ENCODE measurements at places on chromosomes 16 and 17.
A peak's percentile ranks its signal among the peaks of the same experiment; 100 is the strongest.

GRCh38 chr17:42748202-42748907 lies 3.5 kb upstream of the EZH1 start:
- DNase-seq: peak; percentile 60

DNA sequence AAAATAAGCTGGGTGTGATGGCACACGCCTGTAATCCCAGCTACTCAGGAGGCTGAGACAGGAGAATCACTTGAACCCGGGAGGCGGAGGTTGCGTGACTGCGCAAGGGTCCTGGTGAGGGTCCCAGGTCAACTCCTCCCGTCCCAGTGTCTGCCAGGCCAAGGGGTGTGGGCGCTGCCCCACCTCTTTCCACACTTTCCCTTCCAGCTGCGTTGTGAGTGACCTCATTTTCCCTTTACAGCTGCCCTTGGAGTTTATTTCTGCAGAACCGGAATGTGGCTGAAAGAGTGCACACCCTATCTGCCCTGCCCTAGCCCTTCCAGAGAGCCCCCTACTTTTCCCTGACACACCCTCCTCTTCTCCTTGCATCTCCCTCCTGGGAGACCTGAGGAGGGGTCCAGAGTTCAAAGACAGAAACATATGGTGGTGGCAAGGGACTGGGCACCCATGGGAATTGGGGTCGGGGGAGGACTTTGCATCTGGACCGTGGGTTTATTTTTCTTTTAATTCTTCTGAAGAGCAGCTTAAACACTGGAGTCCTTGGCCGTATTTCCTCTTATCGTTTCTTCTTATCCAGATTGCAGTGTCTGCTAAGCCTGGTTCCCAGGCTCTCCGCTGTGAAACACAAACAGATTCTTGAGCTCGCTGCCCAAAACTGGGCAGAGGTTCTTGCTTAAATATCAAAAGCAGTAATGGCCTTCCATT lies 20.9 kb downstream of the MRC2 start:
- DNase-seq: peak; percentile 63

- peak; percentile 61 for DNase-seq
Observed at GRCh38 chr17:17994271-17995069, 21.8 kb downstream of the DRC3 start.

DNA sequence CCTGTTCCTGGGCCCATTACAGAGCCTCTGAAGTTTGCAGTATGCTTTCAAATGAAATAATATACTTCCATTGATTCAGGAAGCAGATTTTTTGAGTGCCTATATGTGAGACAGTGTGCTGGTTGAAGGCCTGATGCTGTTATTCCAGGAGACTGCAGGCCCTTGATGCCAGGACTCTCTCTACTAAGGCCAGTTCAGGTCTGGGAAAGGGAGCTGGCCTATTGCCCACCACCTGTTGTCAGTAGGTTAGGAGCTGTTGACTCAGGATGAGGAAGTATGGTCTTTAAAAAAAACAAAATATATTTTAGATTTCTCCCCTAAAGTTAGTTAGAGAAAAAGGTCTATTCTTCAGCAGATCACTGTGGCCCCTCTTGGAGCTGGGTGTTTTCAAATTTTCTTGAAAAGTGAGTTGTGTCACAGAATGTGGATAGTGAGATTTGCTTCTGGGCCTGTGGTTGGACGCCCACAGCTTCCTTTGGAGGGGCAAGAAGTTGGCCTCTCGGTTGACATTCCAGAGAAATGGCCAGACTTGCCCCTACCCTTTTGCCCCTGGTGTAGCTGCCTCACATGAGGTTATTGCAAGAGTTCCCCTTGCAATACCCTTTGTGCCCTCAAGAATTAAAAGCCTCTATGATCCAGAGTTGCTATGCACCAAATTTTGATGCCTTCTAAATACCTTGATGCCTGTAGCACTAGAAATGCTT lies 7.9 kb downstream of the ESRP2 start:
- no peak for DNase-seq

- DNase-seq: no peak
Observed at GRCh38 chr17:22278302-22279275, 586.3 kb downstream of the KCNJ18 start.

- no peak for DNase-seq
Observed at GRCh38 chr16:54053891-54054820, 232.4 kb downstream of the IRX3 start.

- DNase-seq: no peak
Observed at GRCh38 chr17:69523244-69523861, 108.9 kb downstream of the MAP2K6 start.

DNA sequence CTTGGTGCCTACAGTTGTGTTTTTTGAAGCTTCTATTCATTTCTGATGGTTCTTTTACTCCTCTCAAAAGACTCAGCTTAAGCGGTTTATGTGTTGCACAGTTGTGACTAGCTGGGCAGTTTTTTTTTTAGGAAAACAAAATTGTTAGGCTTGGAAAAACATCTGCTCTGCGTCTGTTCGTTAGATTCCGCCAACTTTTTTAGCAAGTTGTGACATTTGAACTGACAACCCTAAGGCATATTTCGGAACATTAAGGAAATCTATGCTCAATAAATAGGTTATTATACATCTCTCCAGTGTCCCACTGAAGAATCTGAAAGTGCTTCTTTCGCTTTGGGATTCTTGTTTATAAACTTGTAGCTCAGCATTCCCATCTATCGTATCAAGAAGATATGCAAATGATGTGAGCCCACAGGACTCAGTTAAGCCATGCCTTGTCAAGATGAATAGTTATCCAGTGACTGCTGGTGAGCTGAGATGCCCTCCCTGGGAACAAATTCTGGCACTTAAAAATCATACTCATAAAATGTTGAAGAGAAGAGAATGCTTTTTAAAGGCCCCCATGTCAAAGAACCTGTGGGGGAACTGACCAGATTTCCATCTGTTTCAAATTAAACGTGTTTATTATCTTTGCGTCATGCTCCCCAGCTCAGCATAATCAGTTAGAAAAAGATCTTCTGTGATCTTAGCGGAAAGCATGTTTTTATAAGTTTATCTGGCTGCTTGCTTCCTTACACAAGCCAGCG lies 109.0 kb upstream of the FAM20A start:
- no peak for DNase-seq

DNA sequence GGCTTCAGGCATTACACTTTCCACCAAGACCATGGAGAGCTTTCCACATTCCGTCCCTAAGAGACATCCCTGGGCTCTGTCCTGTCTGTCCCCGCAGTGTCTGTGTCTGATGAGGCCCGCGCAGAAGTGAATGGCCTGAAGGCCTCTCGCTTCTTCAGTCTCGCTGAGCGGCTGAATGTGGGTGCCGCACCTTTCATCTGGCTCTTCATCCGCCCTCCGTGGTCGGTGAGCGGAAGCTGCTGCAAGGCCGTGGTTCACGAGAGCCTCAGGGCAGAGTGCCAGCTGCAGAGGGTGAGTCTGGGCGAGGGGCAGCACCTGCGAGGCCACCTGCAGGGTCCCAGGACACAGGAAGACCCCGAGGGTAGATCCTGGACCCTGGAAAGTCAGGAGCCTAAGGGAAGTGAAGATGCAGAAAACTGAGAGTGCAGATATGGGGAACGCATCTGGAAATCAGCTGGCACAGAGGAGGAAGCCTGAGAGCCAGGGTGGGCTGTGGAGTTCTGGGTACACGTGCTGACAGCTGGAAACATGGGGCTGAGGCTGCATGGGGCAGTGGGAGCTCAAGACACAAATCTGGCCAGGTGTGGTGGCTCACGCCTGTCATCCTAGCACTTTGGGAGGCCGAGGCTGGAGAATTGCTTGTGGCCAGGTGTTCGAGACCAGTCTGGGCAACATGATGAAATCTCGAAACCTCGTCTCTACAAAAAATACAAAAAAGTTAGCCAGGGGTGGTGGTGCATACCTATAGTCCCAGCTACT lies 8.0 kb downstream of the CCNF start:
- DNase-seq: peak; percentile 43

DNA sequence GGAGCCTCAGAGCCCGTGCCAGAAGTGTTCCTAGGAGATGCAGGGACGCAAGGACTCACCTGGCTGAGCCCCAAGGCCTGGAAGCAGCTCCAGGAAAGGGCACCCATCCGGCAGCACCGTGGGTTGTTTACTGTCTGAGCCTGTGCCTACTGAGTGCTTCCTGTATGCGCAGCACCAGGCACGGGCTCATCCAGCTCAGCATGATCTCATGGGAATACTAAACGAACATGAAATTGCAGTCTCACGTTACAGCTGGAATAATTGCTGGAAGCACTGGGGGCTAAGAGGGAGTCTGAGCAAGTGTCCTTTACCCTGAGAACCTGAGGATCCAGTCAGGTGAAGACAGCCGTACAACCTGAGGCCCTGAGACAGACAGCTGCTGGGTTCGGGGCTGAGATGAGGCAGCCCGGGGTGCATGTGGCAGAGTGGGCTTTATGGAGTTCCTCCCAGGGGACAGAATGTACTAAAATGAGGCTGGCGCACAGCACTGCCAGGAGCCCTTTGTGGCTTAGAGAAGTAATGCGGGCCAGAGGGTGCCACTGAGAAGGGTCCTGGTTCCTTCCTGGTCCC lies 5.4 kb downstream of the CTRL start:
- DNase-seq: peak; percentile 56

DNA sequence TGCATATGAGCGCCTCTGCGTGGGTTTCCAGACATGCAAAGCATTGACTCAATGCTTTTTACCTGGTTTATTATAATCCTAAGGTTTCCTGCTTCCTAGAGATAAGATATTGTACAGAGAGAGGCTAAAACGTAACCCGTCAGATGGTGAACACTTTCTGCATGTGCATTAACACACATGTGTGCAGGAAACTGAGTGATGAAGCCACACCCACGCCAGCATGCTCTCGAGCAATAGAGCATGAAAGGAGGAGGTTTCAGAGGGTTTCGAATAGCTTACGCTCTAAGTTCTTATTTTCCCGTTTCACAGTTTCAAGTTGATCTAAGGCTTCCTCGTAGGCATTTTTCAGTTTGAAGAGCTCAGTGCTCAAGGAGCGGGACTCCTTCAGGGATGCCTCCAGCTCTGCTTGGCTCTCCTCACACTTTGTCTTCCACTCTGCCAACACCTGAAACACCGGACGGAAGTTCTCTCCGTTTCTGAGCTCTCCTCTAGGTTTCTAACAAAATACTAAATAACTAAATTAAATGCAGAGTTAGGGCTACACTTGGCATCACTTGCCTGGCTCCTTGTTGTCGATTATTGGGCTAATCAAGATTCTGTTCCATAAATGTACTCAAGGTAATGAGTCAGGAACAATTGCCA lies 23.2 kb downstream of the MYH3 start:
- no peak for DNase-seq

DNA sequence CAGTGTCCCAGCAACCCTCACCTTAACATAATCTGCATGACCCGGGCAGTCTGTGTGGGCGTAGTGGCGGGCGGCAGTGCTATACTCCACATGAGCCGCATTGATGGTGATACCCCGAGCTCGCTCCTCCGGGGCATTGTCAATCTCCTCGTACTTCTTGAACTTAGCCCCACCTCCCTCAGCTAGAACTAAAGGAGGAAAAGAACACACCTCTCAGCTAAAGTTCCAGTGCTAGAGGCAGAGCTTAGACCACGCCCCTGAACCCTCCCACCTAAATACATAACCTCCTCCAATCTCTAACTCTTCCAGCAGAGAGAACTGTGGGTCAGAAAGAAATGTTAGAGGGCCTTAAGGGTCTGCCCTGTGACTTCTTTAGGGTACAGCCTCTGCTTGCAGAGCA lies 855 bp downstream of the TUFM start:
- no peak for DNase-seq

- DNase-seq: no peak
Observed at GRCh38 chr17:62929320-62929719, 36.7 kb upstream of the TANC2 start.

DNA sequence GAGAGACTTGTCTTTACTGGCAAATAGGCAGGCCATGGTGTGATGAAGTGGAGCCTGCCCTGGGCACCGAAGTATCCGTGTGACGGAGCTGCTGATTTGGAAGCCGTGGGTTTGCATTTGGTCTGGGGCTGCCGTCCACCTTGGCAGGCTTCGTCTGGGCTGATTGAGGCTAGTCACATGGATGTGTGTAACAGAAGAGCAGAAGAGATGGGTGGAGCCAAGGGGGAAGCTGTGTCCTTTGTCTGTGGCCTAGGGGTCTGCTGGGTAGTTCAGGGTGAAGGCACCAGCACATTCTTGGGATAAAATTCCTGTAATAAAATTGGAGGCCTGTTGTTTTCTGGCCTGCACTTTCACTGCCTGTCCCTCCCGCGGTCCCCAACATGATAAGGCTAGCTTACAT lies 106.1 kb downstream of the AATF start:
- no peak for DNase-seq

DNA sequence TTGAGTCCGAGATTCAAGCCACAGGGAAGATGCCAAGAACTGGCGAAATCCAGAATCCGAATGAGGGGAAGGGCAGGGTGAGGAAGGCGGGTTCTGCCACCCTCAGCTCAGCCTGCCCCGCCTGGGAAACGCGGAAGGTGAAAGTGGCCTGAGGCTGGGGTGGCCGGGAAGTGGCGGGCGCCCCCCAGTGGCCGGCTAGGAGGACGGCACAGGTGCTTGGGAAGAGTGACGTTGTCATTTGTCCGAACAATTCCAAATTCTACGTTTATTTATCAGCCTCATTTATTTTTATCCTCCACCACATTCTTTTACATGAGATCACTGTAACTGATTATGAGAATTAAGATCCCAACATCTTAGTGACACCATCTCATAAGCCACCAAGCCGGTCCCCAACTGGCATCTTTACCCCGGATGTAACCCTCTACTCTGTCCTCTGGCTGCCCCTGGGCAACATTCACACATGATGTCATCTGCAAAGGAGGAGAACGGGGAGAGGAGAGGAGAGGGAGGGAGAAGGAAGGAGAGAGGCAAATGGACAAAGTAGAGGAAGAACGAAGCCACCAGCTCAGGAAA lies 21.3 kb downstream of the SRCIN1 start:
- peak; percentile 79 for DNase-seq

DNA sequence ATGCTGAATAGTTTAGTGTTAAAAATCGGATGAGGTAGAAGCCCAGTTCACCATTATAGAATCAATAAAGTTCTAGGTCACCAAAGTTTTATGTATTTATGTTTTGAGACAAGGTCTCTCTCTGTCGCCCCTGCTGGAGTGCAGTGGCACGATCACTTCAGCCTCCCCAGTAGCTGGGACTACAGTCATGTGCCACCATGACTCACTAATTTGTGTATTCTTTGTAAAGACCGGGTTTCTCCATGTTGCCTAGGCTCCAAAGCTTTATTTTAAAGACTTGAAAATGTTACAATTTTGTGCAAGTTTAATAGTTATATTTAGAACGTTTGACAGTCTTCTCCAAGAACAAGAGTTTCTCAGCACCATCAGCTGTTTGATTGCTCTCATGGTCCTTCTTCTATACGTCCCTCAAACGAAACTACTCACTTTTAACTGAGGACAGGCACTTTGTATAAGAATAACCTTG lies 32.1 kb downstream of the NDE1 start:
- DNase-seq: no peak

- DNase-seq: no peak
Observed at GRCh38 chr16:5885521-5885920, 787.9 kb upstream of the EEF2KMT start.

DNA sequence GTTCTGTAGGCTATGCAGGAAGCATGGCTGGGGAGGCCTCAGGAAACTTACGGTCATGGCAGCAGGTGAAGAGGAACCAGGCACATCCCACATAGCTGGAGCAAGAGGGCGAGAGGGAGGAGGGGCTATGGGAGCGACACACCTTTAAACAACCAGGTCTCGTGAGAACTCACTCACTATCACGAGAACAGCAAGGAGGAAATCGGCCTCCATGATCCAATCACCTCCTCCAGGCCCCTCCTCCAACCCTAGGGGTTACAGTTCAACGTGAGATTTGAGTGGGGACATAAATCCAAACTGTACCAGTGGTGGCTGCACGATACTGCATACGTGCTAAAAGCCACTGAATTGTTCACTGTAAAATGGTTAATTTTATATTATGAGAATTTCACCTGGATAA lies 26.1 kb upstream of the ENPP7 start:
- DNase-seq: no peak

GRCh38 chr16:78490847-78491246 lies 391.4 kb downstream of the WWOX start:
- no peak for DNase-seq

GRCh38 chr17:78075545-78075944 lies 53.0 kb downstream of the TMC6 start:
- DNase-seq: no peak

All from right cardiac atrium (tissue), 5 donors.